Muscle of back (tissue), 13 donors: ENCODE measurements at places on chromosomes 5 and 9.

DNA sequence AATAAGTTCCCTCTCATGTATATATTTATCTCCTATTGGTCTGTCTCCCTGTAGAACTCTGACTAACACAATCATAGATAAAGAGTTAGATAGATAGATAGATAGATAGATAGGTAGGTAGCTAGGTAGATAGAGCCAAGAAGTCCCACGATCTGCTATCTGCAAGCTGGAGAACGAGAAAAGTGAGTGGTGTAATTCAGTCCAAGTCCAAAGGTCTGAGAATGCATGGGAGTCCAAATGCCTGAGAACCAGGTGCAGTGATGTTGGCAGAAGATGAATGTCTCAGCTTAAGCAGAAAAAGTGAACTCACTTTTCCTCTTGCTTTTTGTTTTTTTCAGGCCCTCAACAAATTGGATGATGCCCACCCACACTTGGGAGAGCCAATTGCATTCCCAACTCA lies 37.7 kb upstream of the ZFR start:
- DNase-seq: no peak

DNA sequence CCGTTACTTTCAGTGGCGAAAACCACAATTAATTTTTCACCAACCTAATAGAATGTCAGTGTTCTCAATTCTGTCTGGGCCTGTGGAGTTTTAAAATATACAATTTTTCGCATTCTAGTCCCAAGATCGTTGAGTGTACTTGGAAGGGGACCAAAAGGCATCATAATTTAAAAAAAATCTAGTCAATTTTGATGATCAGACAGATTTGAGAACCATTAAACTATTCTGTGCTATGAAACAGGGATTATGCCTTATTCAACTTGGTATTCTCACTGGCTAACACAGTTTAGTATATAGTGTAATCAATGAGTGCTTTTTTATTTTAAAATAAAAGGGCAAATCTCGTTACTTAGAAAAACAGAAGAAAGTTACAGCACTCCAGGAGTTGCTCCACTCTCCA lies 61.5 kb upstream of the TNFSF15 start:
- DNase-seq: no peak

GRCh38 chr5:39213447-39214207 lies 5.7 kb downstream of the FYB1 start:
- no peak for DNase-seq

DNA sequence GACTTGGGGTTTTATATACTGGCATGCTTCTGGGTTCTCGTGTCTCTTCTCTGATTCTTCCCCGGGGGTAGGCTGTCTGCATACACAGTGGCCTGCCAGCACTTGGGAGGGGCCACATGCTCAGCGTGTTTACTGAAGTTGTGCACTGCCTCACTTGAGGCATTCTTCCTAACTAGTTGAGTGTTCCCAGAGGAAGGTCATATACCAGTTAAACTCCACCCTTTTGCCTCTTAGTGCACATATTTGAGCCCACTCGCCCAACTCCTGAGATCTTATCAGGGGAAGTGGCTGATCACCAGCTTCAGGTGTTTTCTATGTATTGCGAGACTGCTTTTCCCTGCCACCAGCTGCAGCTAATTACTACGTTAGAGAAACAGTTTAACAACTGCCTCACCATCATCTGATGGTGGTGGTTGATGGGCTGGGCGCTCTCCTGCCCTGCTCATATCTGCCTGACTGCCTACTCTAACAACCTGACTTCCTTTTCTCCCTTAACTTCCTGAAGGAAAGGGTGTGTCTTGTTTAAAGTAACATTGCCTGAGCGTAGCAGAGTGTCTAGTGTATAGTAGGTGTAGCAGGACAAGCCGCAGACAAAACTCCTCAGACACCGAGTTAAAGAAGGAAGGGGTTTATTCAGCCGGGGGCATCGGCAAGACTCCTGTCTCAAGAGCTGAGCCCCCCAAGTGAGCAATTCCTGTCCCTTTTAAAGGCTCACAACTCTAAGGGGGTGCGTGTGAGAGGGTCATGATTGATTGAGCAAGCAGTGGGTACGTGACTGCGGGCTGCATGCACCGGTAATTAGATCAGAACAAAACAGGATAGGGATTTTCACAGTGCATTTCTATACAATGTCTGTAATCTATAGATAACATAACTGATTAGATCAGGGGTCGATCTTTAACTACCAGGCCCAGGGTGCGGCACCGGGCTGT lies 60.1 kb upstream of the CLINT1 start:
- DNase-seq: no peak

DNA sequence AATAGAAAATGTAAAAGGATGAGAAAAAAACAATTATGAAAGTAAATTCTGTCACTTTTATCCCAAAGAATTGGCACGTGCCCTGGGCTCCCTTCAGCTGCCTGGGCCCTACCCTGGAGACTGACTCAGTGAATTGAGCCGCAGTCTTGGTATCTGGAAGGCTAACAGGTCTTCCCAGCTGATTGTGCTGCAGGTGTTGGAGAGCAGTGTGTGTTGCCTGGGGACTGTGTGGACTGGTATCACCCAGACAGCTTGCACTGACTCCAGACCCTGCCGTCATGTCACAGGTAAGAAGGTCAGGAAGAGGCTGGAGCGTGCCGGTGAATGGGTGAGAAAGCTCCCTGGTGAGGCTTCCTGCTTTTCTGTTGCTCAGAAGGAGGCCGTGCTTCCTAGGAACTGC lies 83.3 kb downstream of the AOPEP start:
- DNase-seq: no peak

DNA sequence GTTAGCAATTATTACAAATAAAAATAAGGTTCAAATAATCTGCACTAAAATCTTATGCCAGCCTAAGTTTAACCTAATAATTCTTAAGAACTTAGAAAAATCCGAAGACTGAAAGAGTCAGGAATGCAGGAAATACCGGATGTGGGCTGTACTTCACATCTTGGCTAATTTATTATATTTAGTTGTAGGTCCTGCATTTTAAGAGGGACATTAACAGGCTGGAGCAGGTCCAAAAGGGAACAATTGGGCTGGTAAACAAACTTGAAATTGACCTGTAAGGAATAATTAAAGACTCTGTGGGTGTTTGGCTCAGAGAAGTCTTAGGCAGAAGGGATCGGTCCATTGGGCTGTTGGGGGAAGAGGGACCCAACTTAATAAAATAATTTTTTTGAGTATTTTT lies 18.4 kb downstream of the GLRA1 start:
- DNase-seq: no peak

DNA sequence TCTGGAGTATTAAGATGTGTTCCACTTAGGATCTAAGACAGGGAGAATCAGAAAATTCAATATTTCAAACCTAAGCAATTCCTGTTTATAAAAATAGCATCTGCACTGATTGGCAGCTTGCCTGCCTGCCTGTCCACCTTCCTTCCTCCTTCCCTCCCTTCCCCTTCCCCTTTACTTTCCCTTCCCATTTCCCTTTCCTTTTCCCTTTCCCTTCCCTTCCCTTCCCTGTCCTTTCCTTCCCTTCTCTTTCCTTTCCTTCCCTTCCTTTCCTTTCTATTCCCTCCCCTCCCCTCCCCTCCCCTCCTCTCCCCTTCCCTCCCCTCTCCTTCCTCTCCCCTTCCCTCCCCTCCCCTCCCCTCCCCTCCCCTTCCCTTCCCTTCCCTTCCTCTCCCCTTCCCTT lies 40.8 kb downstream of the PRDM6 start:
- DNase-seq: no peak
